ENCODE measurements at places on chromosomes 3 and 15.

DNA sequence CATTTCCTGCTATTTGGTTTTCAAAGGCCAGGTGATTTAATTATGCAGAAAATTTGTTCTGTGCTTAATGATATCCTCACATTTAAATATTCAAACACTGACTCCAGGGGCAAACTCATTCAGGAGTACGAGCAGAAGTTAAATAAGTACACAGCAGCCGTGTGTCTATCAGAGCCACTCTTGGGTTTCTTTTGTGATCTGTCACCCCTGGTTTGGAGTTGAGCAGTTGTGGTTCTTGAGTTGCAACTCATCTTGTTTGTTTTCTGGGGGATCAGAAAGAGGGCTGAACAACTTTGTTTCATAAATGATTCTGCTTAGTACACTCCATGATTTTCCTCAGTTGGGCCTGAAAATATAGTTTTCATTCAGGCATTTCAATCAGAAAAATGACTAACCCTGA lies 25.7 kb upstream of the PPP4R2 start:
- no peak for DNase-seq

DNA sequence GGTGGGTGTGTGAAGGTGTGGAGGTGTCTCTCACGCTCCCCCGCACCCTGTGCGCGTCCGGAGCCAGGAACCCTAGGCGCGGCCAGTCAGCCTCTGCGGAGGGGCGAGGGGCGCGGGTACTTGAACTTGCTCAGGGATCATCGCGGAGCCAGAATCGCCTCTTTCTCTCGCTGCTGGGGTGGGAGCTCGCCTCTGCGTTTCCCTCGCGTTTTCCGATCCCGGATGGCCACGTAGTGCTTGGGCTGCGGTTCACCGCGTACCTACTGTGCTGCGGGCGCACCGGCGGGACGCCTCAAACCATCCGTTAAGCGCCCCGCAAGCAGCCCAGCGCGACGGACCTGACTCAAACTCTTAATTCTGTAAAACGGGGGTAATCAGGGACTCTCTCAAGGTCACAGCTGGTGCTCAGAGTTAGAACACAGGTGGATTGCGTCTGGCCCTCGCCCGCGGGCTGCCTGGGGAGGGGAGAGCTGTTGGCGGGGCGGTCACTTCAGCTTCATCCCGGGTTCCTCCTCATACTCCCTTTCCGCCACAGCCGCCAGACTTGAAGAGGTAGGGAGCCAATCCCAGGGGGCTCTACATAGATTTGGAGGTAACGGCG lies 686 bp downstream of the MYRIP start:
- no peak for DNase-seq

GRCh38 chr15:67013696-67014095 lies 51.7 kb upstream of the SMAD3 start:
- DNase-seq = no peak

DNA sequence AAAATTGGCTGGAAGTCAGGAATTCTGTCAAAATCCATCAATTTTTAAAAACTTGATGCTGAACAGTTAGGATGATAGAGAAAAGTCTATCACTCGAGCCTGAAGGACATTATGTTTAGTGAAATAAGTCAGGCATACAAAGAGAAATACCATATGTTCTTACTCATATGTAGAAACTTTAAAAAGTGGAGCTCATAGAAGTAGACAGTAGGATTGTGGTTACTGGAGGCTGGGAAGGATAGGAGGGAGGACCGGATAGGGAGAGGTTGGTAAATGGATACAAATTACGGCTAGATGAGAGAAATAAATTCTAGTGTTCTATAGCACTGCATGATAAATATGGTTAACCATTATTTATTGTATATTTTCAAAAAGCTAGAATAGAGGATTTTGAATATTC lies 389.5 kb upstream of the RASGRP1 start:
- no peak for DNase-seq

DNA sequence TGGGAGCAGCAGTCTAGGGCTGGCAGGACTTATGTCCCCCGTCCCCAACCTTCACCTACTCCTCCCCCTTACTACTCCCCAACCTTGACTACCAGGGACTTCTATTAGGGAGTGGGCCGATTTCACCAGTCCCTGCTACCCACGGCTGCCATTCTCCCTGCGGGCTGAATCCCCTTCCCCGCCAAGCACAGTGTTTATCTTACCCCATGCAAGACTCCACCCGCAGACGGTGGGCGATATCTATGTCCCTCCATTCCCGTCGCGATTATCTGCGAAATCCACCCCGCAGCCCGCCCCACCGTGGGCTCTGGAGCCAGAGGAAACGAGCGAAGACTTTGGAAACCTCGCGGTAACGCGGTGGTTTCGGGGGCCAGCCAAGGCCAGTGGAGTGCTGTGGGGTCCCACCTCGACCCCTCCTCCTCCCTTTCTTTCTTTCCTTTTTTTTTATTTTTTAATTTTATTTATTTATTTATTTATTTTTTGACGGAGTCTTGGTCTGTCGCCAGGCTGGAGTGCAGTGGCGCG lies 4.7 kb downstream of the ISLR2 start:
- DNase-seq = no peak

GRCh38 chr15:85164841-85165466 lies 183.3 kb downstream of the PDE8A start:
- DNase-seq = no peak

DNA sequence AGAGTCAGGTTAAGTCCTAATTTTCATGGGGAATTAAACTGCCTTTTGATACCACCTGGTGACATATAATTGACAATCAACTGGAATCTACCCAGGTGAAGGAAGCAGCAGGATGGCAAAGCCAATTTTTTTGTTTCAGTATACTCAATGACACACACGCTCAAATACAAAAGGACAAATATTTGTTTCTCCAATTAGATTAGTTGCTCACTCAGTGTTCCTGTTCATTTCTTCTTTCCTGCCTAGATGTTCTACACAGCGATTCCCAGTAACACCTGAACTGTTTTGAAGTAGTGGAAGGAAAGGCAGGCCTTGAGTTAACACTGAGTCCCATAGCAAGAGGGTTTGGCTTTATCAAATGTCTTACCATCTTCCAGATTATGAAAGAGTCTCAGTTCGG lies 157.5 kb downstream of the PDZRN3 start:
- DNase-seq = no peak

- DNase-seq = no peak
Measured at GRCh38 chr3:63979093-63979885, 44.0 kb downstream of the PSMD6 start.
